Memory B cell (primary cell): ENCODE measurements at places on chromosomes 5 and 9.

DNA sequence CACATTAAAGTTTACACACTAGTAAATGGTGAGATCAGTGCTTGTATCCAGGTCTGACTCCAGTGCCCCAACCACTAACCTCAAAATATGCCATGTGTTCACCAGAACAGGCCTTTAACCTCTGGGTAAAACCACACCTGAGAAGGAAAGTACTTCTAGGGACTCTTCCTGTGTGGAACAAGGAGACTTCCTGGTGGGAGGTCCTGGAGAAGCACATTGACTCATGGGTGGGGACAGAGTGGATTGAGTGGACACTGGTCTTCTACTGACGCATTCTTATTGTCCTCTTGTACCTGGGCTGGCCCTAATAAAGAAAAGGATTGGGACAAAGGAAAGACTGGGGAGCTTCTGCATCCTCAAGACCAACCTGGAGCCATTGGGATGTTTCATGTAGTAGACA is 43.4 kb downstream of the ANGPTL2 start:
- DNase-seq = no peak

- no peak for DNase-seq
Observed at GRCh38 chr9:4489919-4490704, at the start of gene SLC1A1. SLC1A1 (plus strand) TSS chr9:4490468; CDS start chr9:4490680, 212 bp downstream.

GRCh38 chr9:120715389-120715924 is 1.2 kb upstream of the MEGF9 start:
- no peak for DNase-seq

GRCh38 chr5:54263447-54263846 is 46.9 kb downstream of the ARL15 start:
- no peak for DNase-seq

GRCh38 chr9:26462751-26463150 is 429.9 kb downstream of the CAAP1 start:
- DNase-seq = no peak

GRCh38 chr5:115320006-115320405 is 23.6 kb upstream of the CCDC112 start:
- DNase-seq = no peak

DNA sequence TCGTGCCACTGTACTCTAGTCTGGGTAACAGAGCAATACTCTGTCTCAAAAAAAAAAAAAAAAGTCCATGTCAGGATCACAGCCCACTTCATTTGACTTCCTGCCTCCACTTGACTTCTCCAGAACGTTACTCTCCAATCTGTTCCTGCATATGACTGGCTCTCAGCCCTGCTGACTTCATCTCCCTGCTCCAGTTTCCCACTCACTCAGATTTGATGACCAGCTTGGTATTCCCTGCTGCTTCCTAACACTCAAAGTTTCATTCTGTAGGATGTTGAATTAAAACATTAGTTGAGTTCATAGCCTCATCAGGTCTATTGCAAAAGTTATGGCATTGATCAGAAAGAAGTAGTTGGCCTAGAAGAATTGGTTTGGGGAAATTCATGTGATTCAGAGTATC is 52.3 kb downstream of the UGCG start:
- no peak for DNase-seq

DNA sequence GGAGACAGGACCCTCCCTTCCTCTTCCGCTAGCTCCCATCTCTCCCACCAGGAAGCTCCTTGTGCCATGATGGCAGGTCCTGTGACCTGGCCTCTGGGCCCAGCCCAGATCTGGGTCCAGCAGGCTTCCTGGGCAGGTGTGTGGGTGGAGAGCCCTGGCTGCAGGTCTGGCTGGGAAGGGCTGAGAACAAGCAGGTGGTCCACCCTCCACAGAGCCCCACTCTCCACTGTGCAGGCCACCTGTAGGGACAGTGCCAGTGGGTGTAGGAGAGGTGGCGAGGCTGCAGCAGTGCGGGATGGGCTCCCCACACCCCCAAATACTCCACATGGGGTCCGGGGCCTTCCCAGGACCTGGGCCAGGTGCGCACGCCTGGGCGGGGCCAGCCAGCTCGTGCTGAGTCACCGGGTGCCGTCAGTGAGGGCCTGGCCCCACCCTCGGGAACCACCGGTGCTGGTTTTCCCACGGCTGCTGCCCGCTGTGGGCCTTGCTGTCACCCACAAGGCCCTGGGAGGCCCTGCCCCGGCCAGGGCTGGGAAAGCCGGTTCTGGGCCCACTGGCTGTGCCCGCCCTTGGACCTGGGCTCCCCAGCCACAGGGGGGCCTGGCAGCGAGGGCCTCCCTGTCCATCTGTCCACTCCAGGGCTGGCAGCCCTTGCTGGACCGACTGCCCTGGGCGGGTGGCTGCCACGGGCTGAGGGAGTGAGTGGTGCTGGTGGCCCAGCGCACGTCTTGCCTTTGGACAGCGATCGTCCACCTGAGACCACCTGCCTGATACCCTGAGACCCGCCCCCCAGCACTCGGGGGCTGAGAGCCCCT is 9.3 kb upstream of the NRARP start:
- DNase-seq = no peak

- peak; percentile 65 for DNase-seq
Observed at GRCh38 chr9:136902259-136902821, 16.0 kb downstream of the TRAF2 start.

- no peak for DNase-seq
Observed at GRCh38 chr5:82820188-82820587, 257.0 kb downstream of the TMEM167A start.

DNA sequence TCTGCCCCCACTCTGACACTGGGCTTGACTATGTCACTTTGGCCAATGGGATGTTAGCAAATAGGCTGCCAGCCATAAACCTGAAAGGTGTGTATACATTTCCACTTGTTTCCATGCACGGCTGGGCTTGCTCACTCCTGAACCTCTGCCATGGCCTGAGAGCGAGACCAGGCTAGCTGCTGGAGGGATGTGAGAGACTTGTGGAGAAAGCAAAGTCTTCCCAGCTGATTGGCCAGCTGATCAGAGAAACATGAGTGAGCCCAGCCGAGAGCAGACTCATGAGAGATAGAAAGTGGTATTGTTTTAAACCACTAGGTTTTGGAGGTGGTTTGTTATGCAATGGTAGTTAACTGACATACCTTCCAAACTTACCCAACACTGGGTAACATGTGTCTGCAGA is 13.9 kb downstream of the FAM193B start:
- DNase-seq = no peak

DNA sequence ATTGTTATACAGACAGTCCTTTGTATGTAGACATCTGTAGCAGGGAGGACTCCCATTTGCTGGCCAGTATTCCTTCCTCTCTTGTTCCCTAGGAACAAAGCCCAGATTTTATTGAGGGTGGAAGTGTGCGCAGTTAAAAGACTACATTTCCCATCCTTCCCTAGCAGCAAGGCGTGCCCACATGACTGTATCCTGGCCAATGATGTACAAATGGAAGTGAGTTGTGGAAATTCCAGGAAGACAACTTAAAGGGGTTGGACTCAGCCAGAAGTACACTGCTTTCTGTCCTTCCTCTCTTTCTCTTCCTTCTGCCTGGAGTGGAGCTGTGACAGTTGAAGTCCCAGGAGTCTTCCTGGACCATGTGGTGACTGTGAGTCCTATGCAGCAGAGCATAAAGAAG is 89.0 kb downstream of the HRH2 start:
- DNase-seq = no peak

DNA sequence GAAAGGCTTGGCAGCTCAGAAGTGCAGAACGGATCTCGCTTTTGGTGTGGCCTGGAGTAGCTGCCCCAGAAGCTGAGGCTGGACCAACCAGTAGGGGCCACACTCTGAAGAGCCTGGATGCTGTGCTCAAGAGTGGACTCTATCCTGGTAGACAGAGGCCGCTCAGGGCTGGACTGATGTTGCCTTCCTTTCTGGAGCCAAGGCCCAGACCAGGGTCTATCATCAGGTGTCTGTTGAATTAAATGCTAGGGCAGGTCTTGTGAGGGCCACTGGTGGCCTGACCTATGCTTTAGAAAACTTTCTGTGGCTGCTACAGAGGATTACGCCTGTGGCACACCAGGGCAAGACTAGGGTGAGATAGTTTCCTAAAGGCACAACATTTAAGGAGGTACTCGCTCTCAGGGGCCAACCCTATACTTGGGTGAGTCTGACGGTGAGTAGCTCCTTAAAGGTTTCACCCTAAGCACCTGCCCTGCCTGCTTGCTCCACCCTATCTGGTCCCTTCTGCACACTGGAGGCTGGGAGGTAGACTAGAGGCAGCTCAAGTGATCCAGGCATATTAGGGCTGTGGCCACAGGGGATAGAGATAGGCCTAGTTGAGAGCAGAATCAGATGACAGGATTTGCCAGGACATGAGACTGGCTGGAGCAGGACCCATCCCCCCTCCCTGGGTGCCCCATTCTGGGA is 9.8 kb upstream of the IRF1 start:
- no peak for DNase-seq

GRCh38 chr5:74717596-74717995 is 32.6 kb downstream of the HEXB start:
- DNase-seq = no peak

GRCh38 chr9:14301583-14302021 is 12.3 kb downstream of the NFIB start:
- no peak for DNase-seq

GRCh38 chr5:135545099-135545498 is 9.3 kb upstream of the NEUROG1 start:
- DNase-seq = no peak

- DNase-seq = no peak
Observed at GRCh38 chr5:204462-204861, 13.2 kb downstream of the LRRC14B start.

DNA sequence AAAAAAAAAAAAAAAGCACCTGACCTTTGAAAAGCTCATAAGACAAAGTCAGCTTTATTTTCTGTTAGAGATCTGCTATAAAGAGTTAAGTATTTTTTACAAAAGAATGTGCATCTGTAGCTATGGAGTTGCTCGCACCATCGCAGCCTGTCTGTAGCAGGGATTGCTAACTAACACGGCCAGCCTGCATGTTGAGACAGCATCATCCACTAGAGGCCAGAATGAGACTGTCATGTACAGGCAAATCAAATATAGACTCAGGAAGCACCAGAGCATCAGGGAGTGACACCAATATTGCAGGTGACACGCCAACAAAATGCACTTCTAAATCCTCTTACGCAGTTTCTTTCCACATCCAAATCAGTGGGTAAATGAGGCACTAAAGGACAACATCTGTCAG is 136.3 kb upstream of the RASEF start:
- no peak for DNase-seq

DNA sequence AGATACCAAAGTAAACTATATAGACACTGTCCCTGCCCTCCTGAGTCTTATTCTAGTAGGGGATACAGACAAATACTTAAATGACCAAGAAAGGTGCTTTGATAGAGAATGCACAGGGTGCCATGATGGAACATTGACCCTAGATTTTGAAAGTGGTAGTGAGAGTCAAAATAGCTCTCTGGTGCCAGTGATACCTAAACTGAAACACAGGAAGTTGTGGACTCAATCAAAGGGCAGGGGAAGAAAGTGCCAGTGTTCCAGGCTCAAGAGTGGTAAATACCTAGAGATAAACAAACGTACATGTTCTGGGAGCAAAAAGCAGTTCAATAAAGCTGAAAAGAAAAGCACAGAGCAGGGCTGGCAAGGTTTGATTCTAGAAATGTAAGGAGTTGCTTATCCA is 267.6 kb downstream of the ISL1 start:
- no peak for DNase-seq

DNA sequence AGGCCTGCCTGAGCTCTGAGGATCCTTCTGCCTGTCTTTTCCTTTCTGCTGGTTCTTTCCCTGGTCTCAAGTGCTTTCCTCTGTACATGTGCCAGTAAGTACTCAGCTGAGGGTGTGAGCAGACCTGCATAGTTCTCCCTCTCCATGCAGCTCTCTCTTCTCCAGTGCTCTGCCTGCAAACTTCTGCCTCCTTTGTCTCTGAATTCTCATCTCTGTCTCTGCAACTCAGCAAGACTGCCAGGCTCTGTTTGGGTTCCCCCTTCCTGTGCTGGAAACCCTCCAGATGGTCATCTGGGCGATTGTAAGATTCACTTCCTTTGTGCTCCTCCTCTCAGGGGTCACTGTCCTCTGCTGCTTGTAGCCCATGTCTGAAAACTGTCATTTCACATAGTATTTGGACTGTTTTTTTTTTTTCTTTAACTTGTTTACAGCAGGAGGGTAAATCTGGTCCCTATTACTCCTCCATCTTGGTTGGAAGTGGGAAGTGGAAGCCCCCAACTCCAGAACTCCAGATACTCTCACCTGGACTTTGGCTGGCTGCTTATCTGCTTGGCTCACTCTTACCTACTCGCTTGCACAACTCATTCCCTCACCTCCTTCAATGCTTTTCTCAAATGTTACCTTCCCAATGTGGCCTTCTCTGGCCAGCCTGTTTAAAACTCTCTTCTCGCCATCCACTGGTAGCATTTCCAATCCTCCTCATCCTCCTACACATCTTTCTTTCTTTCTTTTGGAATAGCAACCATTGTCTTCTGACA is 175.3 kb upstream of the TBC1D2 start:
- DNase-seq = no peak

DNA sequence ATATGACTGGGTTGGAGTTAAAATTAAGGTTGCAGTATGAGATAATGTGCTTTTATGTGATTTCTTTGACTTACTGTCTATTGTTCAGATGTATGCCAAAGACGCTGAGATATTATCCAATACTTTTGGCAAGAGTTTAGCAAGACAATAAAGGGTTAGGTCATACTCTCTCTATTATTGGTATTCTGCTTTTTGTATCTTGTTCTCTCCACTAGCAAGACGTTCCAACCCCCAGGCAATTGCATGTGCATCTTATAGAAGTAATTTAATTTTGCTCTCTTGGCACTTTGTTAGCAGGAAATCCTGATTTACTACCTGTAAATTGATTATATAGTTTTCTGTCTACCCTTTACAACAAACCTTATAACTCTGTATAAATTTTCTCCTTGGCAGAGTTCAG is 1093.6 kb downstream of the CDH9 start:
- no peak for DNase-seq

DNA sequence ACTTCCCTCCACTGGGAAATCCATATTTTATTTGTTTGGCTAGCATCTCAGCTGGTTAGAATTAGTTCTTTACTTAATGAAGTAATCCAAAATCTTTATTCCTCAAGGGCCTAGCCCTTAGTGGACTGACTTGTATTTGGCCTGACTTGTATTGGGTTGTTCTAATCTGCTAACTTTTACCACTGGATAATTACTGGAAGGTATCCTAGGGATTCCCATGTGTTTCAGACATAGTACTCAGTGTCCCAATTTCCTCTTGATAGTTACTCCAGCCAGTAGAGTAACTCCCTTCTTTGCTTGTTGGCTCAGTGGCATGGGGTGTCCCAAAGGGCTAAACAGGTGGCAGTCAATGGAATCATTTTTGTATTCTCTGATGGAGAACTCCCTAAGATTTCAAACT is 156.0 kb downstream of the DCP2 start:
- no peak for DNase-seq
